ENCODE measurements at places on chromosomes 2 and 18.

GRCh38 chr18:32086881-32087280 is 4.8 kb upstream of the RNF138 start:
- no peak for ATAC-seq

DNA sequence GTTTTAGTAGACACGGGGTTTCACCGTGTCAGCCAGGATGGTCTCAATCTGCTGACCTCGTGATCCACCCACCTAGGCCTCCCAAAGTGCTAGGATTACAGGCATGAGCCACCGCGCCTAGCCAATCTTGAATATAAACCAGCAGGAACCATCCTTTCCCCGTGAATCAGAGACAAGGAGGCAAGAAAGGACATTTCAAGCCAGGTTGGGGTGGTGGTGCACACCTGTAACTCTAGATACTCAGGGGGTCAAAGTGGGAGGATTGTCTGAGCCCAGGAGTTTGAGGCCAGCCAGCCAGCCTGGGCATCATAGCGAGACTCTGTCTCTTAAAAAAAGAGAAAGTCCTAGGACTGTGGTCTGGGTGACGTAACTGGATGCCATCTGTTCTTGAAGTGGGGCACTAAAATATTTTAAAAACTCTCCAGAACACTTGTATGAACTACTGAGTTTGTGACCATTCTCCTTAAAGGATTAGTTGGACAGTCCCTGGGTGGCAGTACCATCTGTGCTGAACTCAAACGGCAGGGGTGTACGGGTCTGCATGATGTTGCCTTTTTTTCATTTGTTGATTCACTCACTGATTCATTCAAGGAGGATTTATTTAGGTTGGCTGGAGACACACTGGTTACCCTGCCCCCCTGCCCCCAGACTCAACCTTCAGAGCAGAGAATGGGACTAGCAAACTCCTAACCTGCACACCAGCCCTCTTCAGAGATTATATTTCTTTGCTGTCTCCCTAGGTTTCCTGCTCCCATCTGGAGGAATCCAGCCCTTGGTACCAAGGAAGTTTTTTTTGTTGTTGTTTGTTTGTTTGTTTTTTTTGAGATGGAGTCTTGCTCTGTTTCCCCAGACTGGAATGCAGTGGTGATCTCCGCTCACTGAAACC is 2.9 kb upstream of the TLX2 start:
- ATAC-seq = no peak

GRCh38 chr2:95552911-95553310 is 38.9 kb upstream of the TRIM43 start:
- no peak for ATAC-seq

DNA sequence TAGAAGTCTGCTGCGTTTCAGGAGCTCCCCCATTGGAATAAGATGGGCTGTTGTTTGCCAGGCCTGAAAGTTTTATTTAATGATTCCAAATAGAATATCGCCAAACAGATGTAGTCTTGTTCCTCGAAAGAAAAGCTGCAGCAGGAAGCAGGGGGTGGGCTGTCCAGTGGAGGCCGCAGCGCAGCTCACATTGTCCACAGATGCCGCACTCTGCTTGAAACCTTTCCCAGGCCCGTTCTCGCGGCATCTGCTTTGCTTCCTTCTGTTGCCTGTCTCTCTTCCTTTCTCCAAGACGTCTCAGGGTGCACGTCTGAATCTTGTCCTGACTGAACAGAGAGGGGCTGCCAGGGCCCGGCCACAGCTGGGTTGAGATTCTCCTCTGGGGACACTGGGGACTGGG is 12.4 kb upstream of the IGFBP2 start:
- ATAC-seq = no peak

- ATAC-seq = no peak
Observed at GRCh38 chr2:220857368-220857767, 714.7 kb downstream of the EPHA4 start.
